ENCODE measurements at places on chromosomes 6 and 20.

GRCh38 chr6:96562886-96563285 lies at the start of gene FHL5:
TSS of gene FHL5 (plus strand) at chr6:96563128. CDS start at chr6:96603614, 40,486 bp downstream.
- no peak for DNase-seq
- H3K27me3 ChIP-seq = no peaks in the 10 kb centered on the region
- H3K4me3 ChIP-seq = no peak within 1 kb of the TSS
- no peaks in the 10 kb centered on the region for H3K36me3 ChIP-seq
- no peak within 1 kb of the TSS for H3K27ac ChIP-seq
- no peaks in the 10 kb centered on the region for H3K4me1 ChIP-seq

- DNase-seq = no peak
- H3K27me3 ChIP-seq = no peaks in the 10 kb centered on the region
- no peaks in the 10 kb centered on the region for H3K4me1 ChIP-seq
- no peak overlapping the region for H3K4me3 ChIP-seq
- H3K36me3 ChIP-seq = no peaks in the 10 kb centered on the region
- no peak overlapping the region for H3K27ac ChIP-seq
Measured at GRCh38 chr6:203661-204060, 88.6 kb upstream of the DUSP22 start.

DNA sequence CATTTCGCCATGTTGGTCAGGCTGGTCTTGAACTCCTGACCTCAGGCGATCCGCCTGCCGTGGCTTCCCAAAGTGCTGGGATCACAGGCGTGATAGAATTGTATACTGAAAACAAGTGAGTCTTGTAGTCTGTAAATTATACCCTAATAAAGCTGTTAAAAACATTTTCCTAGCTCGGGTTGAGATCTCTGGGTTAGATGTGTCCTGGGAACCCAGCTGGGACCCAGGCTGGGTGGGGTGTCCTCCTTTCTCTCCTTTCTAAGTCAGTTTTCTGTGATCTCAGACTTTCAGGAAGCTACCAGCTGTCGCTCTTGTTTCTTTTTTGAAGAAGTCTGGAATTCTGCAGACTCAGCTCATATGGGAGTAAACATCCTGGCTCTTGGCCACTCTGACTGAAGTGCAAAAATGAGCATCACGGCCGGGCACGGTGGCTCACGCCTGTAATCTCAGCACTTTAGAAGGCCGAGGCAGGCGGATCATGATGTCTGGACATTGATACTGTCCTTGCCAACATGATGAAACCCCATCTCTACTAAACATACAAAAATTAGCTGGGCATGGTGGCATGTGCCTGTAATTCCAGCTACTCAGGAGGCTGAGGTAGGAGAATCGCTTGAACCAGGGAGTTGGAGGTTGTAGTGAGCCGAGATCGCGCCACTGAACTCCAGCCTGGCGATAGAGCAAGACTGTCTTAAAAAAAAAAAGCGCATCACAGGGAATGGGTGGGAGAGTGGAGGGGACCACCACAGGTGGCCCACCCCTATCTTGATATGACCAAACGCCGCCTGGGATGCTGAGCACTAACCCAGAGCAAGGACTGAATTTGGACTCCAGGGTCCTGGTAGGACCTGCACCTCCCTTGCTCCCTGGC lies 9.9 kb upstream of the PCIF1 start:
- no peaks in the 10 kb centered on the region for H3K36me3 ChIP-seq
- no peaks in the 10 kb centered on the region for H3K4me1 ChIP-seq
- H3K27ac ChIP-seq = no peak overlapping the region
- H3K4me3 ChIP-seq = no peak overlapping the region

DNA sequence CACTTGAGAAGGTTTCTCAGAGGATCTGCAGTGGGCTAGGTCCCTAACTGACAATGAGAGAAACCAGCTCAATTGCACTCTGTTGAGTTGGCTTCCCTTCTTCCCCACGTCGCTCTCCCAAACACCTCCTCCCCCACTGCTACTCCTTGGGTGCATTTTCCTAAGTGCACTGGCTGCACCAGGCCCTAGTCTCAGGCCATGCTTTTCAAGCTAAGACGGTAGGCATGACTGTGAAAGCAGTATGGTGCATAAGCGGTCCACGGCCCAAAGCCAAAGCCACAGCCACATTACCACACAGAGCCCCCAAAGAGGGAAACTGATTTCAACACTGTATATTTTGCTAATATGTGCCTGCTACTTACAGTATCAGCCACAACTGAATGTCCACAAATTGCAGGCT lies 62.1 kb upstream of the RBM24 start:
- no peaks in the 10 kb centered on the region for H3K4me1 ChIP-seq
- DNase-seq = no peak
- H3K27me3 ChIP-seq = no peaks in the 10 kb centered on the region
- H3K4me3 ChIP-seq = no peak overlapping the region

DNA sequence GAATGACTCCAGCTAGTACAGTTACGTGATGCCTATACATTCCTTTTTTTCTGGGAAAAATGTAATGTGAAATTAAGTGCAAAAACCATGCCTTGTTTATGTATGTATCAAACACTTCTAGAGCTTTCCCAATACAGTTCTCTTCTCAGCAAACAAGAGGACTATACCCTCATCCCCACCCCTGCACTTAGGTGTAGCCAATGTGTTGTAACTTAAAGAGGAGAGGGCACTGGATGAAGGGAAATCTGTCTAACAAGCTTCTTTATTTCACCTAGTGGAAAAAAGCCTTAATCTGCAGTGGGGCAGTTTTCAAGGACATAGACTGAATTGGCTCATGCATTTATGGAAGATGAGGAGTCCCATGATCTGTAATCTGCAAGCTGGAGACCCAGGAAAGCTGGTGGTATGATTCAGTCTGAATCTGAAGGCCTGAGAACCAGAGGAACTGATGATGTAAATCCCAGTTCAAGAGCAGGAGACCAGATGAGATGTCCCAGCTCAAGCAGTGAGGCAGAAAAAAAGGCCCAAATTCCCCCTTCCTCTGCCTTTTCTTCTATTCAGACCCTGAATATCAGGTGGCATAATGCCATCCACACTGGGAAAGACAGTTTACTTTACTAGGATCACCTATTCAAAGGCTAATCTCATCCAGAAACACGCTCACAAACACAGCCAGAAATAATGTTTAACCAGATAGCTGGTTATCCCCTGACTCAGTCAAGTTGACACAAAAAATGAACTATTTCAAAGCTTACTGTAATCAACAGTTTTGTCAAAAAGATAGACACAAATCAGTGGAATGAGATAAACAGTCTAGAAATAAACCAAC lies 25.8 kb upstream of the SLC17A3 start:
- H3K27ac ChIP-seq = no peak overlapping the region
- H3K4me3 ChIP-seq = no peak overlapping the region
- no peaks in the 10 kb centered on the region for H3K36me3 ChIP-seq
- no peaks in the 10 kb centered on the region for H3K27me3 ChIP-seq
- no peak for DNase-seq
- no peaks in the 10 kb centered on the region for H3K4me1 ChIP-seq

- no peak overlapping the region for H3K27ac ChIP-seq
- no peak for DNase-seq
- no peaks in the 10 kb centered on the region for H3K36me3 ChIP-seq
- H3K4me3 ChIP-seq = no peak overlapping the region
- no peaks in the 10 kb centered on the region for H3K27me3 ChIP-seq
Measured at GRCh38 chr6:18101271-18101670, 21.2 kb downstream of the NHLRC1 start.

DNA sequence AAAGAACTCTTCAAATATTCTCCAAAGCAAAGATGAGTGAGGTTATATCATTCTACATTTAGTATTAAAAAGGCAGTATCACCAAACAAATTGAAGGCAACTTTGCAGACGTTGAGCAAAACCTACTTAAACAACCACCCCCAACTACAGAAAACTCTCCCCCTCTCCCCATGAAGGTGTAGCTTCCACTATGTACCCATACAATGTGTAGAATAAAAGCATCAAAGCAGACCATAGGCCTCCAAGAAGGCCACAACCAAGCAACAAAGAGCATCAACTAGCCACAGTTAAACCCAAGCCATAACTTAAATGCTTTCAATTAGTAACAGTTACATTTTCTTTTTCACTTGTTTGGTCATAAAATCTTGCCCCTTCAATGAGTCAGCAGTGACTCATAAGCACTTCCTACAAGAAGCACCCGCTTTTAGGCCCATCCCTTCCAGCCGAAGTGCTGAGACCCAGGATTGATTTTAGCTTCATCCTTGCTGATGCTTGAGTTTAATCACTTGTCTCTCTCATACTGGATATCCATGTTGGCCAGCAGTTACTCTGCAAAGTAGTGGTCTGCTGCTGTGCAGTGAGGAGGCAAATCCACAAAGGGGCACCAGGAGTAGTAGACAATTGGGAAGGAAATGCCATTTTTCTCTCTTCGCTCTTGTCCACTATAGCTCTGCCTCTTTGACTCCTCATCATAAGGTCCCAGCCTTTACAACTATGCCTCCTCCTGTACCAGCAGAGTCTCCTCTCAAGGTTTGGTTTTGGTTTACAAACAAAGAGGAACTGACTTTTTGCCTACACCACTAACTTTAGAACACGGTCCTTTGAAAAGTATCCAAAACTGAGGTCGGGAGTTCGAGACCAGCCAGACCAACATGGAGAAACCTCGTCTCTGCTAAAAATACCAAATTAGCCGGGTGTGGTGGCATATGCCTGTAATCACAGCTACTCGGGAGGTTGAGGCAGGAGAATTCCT lies 8.4 kb upstream of the NUP153 start:
- H3K27me3 ChIP-seq = no peaks in the 10 kb centered on the region
- H3K27ac ChIP-seq = no peak overlapping the region
- H3K36me3 ChIP-seq = no peaks in the 10 kb centered on the region
- DNase-seq = no peak
- H3K4me1 ChIP-seq = no peaks in the 10 kb centered on the region

DNA sequence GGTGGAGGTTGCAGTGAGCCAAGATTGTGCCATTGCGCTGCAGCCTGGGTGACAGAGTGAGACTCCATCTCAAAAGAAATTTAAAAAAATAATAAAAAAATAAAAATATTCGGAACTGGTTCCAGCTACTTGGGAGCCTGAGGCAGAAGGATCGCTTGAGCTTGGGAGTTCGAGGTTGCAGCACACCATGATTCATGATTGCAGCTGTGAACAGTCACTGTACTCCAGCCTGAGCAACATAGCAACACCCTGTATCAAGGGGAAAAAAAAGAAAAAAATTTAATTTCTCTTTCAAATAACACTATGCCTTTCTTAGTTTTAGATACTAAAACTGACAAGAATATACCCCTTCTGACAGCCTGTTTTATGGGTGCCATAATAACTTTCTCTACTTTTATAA lies 10.5 kb downstream of the KDM1B start:
- no peaks in the 10 kb centered on the region for H3K4me1 ChIP-seq
- H3K4me3 ChIP-seq = no peak overlapping the region
- H3K27me3 ChIP-seq = no peaks in the 10 kb centered on the region
- H3K27ac ChIP-seq = no peak overlapping the region
- DNase-seq = no peak
- H3K36me3 ChIP-seq = peaks cover 5% of the 10 kb centered on the region

DNA sequence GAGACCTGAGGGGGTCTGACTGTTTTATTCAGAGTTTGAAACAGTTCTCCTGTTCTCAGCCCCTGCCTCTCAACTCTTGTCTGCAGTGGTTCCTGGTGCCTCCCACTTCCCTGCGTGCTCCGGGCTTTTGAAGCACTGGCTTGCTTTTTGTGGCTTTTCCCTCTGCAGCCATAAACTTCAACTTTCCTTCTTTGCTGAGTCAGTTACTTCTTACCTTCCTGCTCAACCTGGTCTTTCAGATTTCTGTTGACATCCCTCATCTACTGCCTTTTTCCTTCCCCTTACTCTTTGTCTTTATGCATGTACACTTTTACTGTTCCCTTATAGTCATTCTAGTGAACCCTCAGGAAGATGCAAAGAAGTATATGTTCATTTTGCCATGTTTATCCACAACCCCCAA lies 57.4 kb downstream of the ASXL1 start:
- no peak overlapping the region for H3K27ac ChIP-seq
- H3K4me1 ChIP-seq = peaks cover 9% of the 10 kb centered on the region
- no peak for DNase-seq
- no peak overlapping the region for H3K4me3 ChIP-seq
- no peaks in the 10 kb centered on the region for H3K27me3 ChIP-seq

DNA sequence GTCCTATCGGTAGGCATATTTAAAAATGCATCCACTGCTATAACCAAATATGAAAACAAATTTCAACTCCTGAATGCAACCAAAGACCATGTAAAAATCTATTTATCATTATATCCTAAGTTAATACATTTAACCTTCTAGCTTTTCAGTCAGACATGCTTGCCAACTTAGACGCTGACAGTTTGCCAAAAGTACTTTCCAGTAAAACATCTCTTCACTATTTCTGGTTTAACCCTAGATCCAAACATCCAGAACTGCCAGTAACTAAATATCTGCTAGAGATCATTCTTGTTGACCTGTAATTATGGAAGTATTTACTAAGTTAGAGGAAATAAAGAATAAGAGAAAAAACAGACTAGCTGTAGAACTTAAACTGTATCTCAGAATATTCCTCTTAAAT lies 210.2 kb upstream of the THEMIS start:
- H3K27me3 ChIP-seq = no peaks in the 10 kb centered on the region
- no peak overlapping the region for H3K4me3 ChIP-seq
- no peak for DNase-seq
- no peak overlapping the region for H3K27ac ChIP-seq

GRCh38 chr6:18004256-18004985 lies 17.0 kb upstream of the KIF13A start:
- H3K36me3 ChIP-seq = no peaks in the 10 kb centered on the region
- H3K4me1 ChIP-seq = no peaks in the 10 kb centered on the region
- H3K4me3 ChIP-seq = no peak overlapping the region

- no peak overlapping the region for H3K4me3 ChIP-seq
- H3K4me1 ChIP-seq = peaks cover 30% of the 10 kb centered on the region
- DNase-seq = no peak
- H3K27me3 ChIP-seq = no peaks in the 10 kb centered on the region
- no peak overlapping the region for H3K27ac ChIP-seq
Measured at GRCh38 chr20:53930651-53931504, 139.5 kb downstream of the BCAS1 start.

- no peaks in the 10 kb centered on the region for H3K36me3 ChIP-seq
- no peaks in the 10 kb centered on the region for H3K27me3 ChIP-seq
- H3K4me1 ChIP-seq = no peaks in the 10 kb centered on the region
- no peak overlapping the region for H3K27ac ChIP-seq
Measured at GRCh38 chr6:148239801-148240460, 102.7 kb upstream of the SASH1 start.

DNA sequence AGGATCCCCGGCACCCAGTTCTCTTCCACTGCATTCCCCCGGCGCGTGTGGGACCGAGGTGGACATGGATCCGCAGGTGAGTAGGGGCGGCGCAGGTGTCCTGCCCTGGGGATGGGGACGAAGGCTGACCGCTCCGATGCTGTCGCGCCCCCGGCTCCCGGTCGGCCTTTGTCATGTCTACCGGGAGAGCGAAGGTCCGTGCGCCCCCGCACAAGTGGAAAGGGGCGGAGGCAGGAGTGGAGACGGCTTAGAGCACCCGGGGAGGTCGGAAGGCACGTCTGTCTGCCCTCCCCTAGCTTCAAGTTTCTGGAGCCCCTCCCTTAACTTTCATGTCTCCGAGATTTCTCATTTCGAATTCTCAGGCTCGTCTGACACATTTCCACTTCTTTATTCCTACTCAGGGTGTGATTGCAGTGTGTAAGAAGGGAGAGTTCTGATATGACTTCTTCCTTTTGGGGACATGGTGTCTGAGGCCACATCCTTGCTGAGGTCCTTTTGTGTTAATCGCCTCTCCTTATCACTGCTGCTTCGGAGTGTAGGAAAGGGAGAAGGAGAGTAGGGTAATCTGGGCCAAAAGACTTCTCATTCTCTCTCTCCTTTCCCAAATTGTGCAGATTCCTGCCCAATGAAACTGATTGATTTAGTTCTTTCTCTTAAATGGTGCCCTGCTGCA lies 435 bp downstream of the KIFC1 start:
- no peak for DNase-seq
- H3K27ac ChIP-seq = peak overlapping the region; percentile 70
- H3K36me3 ChIP-seq = no peaks in the 10 kb centered on the region

Data from naive thymus-derived CD4-positive, alpha-beta T cell (primary cell).